ENCODE measurements at places on chromosomes 1 and 21.

- H3K27ac ChIP-seq, result no peak overlapping the region
- H3K4me1 ChIP-seq, result no peaks in the 10 kb centered on the region
- H3K4me3 ChIP-seq, result no peak overlapping the region
- H3K27me3 ChIP-seq, result no peaks in the 10 kb centered on the region
- no peaks in the 10 kb centered on the region for H3K36me3 ChIP-seq
- no peak for DNase-seq
Observed at GRCh38 chr1:234281826-234282489, 91.3 kb upstream of the COA6 start.

DNA sequence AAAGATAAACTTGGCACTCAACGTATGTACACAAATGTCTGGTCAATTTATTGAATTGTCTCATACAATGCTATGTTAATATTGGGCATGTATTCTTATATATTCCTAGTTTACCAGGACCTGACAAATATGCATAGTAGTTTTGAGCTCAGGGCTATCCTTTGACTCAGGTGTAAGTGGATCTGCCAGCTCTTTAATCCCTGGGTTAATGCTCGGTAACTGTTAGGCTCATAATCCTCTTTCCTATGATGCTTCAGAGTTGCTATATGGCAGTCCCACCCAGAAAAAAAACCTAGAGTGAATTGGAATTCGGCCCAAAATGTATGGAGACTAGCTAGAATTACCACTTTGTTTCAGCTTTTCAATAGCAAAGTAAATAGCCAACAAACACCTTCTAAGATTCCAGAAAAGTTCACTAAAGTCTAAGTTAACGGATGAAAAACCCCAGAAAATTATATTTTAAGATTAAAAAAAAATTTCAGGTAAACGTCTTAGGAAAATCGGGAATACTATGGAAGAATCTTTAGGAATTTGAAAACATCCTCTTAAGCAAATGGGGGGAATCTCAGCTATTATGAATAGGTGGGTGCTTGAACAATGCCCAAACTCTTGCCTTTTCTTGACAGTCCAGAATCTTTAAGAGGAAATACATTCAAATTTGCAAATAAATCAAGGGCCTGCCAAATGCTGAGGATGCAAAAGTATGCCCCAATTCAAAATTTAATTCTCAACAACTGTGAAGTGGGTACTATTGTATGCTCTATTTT is 10.9 kb downstream of the H3-3A start:
- H3K27me3 ChIP-seq, result no peaks in the 10 kb centered on the region
- DNase-seq, result no peak
- no peak overlapping the region for H3K4me3 ChIP-seq
- H3K27ac ChIP-seq, result no peak overlapping the region

GRCh38 chr1:152786077-152786476 is at the start of gene LCE1E:
LCE1E (plus strand) TSS chr1:152786257; CDS start chr1:152787300, 1,043 bp downstream.
- no peaks in the 10 kb centered on the region for H3K36me3 ChIP-seq
- H3K4me3 ChIP-seq, result no peak within 1 kb of the TSS
- peak; percentile 51 for DNase-seq

- peak overlapping the region; percentile 76 for H3K27ac ChIP-seq
- peak; percentile 92 for DNase-seq
- H3K4me1 ChIP-seq, result peaks cover 26% of the 10 kb centered on the region
- H3K36me3 ChIP-seq, result no peaks in the 10 kb centered on the region
Observed at GRCh38 chr1:212488436-212489283, 55.9 kb downstream of the NENF start.

DNA sequence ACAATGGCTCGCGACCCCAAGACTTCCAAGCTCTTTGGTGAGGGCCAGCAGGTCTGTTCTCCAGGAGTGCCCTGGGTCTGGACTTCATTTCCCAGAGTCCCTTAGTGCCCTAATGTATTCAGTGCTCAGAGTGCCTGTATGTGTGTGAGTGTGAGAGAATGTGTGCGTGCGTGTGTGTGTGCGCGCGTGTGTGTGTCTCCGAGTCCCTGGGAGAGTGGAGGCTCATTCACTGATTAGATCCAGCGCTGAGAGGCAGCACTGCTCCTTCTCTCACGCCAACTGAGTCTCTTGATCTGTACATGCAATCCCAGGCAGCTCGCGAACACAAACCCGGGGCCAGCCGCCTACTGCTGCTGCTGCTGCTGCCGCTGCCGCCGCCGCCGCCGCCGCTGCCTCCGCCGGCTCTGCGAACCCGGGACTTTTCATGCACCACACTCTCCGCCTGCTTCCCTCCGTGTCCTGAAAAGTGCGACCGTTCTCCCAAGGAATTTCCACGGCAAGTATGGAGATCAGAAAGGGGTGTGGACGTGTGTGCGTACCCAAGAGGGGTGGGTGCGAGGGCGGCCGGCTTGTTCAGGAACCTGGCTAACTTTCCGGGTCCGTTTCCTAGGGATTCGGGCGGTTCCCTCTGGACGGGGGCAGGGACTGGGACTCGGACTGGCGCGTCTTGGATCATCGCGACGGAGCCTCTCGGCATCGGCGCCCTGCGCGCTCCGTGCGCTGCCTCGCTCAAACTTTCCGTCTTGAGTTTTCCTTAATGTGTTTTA is at the start of gene RNF220:
RNF220 (plus strand) TSS at position 225 of the 767 bp plus-strand sequence.
- H3K27ac ChIP-seq, result no peak within 1 kb of the TSS
- H3K4me1 ChIP-seq, result 0 out of 2 replicates have a peak, but pooled peaks cover 4% of the 10 kb centered on the region
- no peak for DNase-seq
- H3K27me3 ChIP-seq, result peaks cover 45% of the 10 kb centered on the region
- H3K4me3 ChIP-seq, result no peak within 1 kb of the TSS
- H3K36me3 ChIP-seq, result no peaks in the 10 kb centered on the region

DNA sequence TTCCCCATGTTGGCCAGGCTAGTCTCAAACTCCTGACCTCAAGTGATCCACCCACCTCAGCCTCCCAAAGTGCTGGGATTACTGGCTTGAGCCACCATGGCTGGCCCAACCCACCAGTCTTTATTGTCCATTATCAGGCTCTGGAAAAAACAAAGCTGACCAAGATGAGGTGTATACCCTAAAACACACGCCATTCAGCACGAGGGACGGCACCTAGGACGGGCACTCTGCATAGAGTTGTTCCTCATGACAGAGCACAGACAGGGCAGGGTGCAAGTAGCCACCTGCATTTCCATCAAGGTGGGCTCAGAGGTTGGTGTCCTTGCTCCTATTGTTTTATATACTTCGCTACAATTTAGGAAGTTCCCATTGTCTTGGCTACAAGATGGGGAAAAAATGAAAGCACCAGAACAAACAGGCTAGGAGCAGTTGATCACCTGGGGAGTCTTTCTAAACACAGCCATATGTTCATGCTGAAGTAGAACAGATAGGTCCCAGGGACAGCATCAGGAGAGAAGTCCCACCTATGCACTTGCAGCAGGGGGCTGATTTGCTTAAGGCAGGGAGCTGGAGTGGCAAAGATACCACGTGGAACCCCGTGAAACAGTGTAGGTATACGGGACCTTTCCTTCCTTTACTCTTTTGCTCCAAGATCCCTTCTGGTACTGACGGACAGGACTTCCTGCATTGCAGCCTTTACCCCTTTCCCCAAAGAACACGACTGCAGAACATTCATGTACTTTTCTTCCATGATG is 4.5 kb downstream of the KRTCAP2 start:
- peaks cover under 1% of the 10 kb centered on the region for H3K27me3 ChIP-seq
- H3K4me1 ChIP-seq, result peaks cover 14% of the 10 kb centered on the region
- H3K4me3 ChIP-seq, result no peak overlapping the region
- H3K36me3 ChIP-seq, result no peaks in the 10 kb centered on the region
- no peak overlapping the region for H3K27ac ChIP-seq
- no peak for DNase-seq

- DNase-seq, result no peak
- H3K4me3 ChIP-seq, result no peak overlapping the region
- H3K36me3 ChIP-seq, result no peaks in the 10 kb centered on the region
Observed at GRCh38 chr1:1880617-1881312, 10.1 kb downstream of the GNB1 start.

DNA sequence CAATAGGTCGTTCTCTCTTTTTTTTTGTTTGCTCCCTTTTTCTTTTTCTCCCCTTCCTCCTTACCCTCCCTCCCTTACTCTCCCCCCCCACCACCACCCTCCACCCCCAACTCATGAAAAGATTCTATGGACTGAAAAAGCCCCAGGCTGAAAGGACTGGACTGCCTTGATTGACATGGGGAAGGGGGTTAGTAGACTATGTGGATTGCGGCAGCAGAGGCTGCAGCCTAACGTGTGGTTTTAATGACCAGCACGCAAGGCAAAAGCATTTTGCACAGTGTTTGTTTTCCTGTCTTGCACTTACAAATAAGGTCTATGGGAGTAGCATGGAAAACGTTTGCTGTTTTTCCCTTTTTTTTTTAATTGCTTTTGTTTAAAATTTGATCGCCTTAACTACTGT is 5.5 kb downstream of the ZBTB18 start:
- no peaks in the 10 kb centered on the region for H3K4me1 ChIP-seq
- H3K27ac ChIP-seq, result no peak overlapping the region
- no peak overlapping the region for H3K4me3 ChIP-seq
- no peak for DNase-seq
- H3K27me3 ChIP-seq, result no peaks in the 10 kb centered on the region

DNA sequence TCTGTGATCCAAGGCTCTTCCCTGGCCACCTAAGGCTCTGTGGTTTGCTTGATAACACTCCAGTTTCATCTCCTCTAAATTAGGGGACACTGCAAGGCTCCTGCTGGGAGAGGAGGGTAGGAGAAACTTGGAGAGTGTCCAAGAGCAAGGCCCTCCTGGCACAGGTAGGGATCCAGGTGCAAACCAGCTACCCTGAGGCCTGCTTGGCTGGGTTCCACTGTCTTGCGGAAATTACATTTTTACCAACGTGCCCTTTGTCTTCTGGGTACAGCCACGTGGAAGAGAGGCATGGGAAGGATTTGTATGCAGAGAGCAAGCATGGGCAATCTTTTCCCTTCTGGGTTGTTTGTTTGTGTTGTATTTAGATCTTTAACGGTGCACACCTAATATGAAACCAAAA is 132.5 kb downstream of the PRDM2 start:
- H3K27me3 ChIP-seq, result no peaks in the 10 kb centered on the region
- H3K4me1 ChIP-seq, result no peaks in the 10 kb centered on the region
- no peak overlapping the region for H3K27ac ChIP-seq
- no peak overlapping the region for H3K4me3 ChIP-seq
- no peaks in the 10 kb centered on the region for H3K36me3 ChIP-seq

DNA sequence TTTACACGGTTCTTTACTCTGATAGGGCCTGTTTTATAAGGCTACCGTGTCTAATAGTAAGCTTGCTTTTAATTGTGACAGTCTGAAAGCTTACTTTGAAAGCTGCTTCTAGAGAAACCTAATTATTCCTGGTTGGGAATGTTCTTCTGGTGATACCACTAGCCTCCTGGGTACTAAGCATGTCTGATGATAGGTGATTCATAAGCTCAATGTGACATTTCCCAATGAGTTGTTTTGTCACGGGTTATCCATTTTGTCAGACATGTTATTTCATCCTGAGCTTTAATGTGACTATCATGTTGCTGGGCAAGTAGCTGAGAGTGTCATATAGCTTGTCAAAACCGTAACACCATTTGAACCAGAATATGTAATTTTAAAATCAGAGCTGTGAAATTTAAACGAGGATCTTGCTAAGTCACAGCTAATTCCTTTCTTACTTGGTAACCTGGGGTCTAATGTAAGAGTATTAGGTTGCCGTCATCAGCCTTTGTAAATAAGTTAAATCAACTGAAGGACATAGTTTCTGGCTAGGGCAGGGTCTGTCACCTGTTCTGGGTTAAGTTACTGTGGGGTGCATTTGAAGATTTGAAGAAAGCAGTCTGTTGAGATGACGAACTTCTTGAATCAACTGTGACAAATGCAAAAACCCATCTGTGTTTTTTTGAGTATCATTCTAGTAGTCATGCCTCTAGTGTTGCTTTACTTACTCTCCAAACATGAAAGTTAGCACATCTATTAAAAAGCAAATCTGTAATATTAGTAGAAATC is 529.2 kb downstream of the USP25 start:
- no peak overlapping the region for H3K27ac ChIP-seq
- no peak for DNase-seq
- no peaks in the 10 kb centered on the region for H3K27me3 ChIP-seq
- no peak overlapping the region for H3K4me3 ChIP-seq

DNA sequence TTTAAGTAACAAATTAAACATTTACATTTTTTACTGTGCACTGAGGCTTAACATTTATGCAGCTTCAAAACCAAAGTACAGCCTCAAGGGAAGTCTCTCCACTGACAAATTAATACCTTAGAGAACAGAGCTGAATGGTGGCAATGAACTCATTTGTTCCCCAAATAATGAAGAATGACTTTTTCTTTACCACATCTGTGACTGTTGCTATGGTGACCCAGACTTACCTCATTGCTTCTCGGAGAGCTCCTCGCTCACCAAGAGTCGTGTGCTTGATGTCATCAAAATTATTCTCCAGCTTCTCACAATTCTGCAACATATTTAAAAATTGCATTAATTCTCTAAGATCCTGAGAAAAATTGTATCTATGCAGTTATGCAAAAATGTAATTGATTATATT is 92.9 kb downstream of the DPYD start:
- H3K4me1 ChIP-seq, result no peaks in the 10 kb centered on the region
- H3K27me3 ChIP-seq, result no peaks in the 10 kb centered on the region
- DNase-seq, result no peak

DNA sequence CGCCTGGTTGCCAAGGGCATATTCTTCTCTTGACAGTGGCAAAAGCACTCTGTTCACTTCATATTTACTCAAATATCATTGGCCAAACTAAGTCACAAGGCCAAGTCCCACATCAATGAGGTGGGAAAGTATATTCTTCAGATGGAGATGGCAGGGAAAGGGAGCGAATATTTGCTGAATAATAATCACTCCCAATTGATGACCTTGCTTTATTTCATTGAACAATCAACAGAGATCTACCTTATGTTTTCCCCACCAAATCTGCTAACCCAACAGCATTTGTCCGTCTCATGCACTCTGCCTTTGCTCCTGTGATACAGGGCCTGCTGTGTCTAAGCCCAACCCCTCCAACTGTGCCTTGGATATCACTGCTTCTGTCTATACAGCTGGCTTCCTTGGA is 45.2 kb upstream of the PCP4 start:
- no peaks in the 10 kb centered on the region for H3K36me3 ChIP-seq
- no peak overlapping the region for H3K27ac ChIP-seq
- no peaks in the 10 kb centered on the region for H3K27me3 ChIP-seq

- no peaks in the 10 kb centered on the region for H3K36me3 ChIP-seq
- no peaks in the 10 kb centered on the region for H3K27me3 ChIP-seq
- peaks cover 57% of the 10 kb centered on the region for H3K4me1 ChIP-seq
- peak; percentile 73 for DNase-seq
Observed at GRCh38 chr1:116764466-116764898, 10.3 kb downstream of the CD2 start.

- H3K27me3 ChIP-seq, result no peaks in the 10 kb centered on the region
- peak overlapping the region; percentile 68 for H3K27ac ChIP-seq
- H3K4me1 ChIP-seq, result peaks cover 16% of the 10 kb centered on the region
- H3K36me3 ChIP-seq, result no peaks in the 10 kb centered on the region
- peak overlapping the region; percentile 66 for H3K4me3 ChIP-seq
Observed at GRCh38 chr21:16194788-16195537, 465.2 kb downstream of the USP25 start.

DNA sequence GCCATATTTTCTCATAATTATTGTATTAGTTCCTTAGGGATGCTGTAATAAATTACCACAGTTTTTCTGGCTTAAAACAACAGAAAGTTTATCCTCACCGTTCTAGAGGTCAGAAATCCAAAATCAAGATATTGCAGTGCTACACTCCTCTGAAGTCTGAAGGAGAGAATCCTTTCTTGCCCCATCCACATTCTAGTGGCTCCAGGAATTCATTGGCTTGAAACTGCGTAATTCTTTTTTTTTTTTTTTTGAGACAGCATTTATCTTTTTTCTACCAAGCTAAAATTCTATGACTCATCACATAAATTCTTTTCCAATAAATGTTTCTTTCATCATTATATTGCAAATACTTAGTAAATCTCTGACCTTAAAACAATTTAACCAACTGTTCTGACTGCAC is 451.0 kb upstream of the RGS18 start:
- H3K27ac ChIP-seq, result no peak overlapping the region
- H3K36me3 ChIP-seq, result no peaks in the 10 kb centered on the region
- H3K4me1 ChIP-seq, result no peaks in the 10 kb centered on the region
- H3K4me3 ChIP-seq, result no peak overlapping the region
